ENCODE measurements at places on chromosomes 6 and 20.

GRCh38 chr6:16671302-16672289 lies 89.7 kb downstream of the ATXN1 start:
- DNase-seq, result no peak

DNA sequence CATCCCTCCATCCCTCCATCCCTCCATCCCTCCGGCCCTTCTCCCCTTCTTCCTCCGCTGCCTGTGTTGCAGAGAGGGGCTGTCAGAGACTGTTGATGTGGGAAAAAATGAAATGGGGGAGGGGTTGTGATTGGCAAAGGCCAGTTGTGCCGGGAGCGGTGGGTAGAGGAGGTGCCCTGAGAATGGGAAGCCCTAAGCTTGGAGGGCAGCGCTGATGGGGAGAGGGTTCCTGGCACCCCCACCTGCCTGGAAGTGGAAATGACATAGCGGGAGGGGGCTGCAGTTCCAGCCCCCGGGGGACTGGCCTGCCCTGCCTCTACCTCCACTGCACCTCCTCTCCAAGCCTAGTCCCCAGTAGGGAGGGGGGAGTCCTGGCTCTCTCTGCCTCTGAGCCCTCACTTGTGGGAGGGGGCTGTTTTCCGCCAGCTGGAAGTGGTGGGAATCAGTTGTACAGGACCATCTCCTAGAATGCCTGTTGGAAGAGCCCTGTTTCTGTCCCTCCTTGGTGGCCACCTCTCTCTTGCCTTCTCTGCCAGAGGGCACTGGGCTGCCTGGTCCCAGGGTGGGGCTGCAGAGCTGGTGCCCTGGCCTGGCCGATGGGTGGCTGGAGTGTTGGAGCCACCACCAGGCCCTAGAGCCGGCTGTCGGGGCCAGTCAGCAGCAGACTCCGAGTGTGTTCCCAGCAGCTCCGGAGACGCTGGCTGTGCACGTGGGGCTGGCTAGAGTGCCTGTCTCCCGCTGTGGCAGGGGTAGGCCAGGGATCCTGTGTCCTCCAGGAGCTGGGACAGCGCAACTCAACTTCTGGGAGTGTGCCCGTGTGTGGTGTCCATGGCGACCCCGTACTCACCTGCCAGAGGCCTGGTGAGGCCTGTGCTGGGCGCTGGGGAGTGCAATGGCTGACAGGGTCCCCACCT lies 1.5 kb downstream of the DLGAP4 start:
- no peak for DNase-seq

DNA sequence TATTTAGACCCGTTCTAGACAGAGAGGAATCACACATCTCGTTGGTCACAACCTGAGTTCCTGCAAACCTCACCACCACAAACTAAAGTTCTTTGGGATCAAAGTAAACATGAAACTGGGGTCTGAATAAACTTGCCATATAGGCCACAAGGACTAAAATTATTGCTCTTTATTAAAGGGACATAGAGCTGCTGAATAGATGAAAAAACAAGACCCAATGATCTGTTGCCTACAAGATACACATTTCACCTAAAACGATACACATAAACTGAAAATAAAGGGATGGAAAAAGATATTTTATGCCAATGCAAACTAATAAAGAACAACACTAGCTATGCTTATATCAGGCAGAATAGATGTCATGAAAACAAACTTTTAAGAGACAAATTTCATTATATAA lies 623.0 kb downstream of the TBC1D32 start:
- DNase-seq, result no peak

DNA sequence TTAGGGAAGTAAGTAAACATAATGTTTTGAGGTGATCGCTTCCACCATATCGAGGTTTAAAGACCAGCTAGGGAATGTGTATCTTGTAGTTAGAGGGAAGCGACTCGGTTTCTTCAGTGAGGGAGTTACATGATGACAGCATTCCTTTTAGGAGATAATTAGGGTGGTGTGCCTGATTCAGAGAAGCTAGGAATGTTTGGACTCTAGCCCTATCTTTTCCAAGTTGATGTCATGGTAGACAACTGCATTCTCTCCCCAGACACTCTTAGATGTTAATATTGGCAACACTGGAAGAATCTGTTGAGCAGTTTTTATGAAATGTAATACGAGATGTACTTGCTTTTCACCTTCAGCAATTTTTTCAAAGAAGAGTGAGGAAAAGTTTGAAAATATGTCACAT lies 12.9 kb upstream of the HIVEP1 start:
- DNase-seq, result no peak

GRCh38 chr6:156027248-156027626 lies 571.6 kb upstream of the NOX3 start:
- no peak for DNase-seq

GRCh38 chr6:153048631-153049030 lies 46.1 kb upstream of the MTRF1L start:
- no peak for DNase-seq

- no peak for DNase-seq
Measured at GRCh38 chr6:109299265-109299607, 83.0 kb downstream of the CD164 start.

DNA sequence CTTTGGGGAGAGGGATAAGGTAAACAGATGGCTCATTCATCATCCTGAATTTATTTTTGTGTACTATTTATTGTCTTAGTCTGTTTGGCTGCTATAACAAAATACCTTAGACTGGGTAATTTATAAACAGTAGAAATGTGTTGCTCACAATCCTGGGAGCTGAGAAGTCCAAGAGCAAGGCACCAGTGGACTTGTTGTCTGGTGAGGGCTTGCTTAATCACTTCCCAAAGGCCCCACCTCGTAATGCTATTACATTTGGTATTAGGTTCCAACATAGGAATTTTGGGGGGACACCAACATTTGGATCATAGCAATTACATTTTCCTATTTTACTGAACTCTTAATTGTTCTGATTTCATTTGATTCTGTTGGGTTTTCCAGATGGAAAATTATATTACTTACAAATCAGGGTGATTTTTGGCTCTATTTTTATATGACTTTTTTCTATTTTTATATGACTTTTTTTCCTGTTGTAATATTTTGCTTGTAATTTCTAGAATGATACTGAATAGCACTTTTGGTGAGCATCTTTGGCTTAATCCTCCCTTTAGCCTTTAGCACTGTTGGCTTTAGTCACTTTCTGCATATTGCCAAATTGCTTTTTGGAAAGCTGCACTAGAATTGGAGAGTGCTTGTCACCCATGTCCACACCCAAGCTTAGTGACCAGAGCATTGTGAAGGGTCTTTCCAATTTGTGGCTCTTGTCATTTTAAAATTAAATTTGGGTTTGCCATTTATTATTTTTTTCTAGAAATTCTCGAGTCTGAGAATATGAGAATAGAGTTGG lies 43.7 kb upstream of the TULP4 start:
- DNase-seq, result no peak

- no peak for DNase-seq
Measured at GRCh38 chr6:93746892-93747291, 327.5 kb upstream of the EPHA7 start.

DNA sequence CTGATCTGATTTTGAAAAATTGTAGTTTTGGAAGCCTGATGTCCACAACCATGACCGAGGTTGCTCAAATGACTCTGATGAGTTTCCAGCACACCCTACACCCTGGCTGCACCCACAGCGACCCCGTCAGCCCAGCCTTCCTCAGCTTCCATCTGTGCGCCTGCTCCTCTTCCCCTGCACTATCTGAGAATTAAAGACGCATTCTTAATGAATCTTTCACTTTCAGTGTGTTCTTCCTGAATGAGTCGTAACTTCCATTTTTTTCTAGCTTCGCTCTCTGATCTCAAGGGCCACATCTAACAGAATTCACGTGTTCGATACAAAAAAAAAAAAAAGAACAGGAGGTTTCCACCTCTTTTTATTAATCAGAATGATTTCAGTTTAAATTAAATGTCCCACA lies 21.3 kb upstream of the RREB1 start:
- DNase-seq, result peak; percentile 53

Measured in activated CD4-positive, alpha-beta T cell treated with anti-CD3 and anti-CD28 coated beads for 48 hours (primary cell).